Vagina (tissue), 2 donors: ENCODE measurements at places on chromosomes 7 and 10.

DNA sequence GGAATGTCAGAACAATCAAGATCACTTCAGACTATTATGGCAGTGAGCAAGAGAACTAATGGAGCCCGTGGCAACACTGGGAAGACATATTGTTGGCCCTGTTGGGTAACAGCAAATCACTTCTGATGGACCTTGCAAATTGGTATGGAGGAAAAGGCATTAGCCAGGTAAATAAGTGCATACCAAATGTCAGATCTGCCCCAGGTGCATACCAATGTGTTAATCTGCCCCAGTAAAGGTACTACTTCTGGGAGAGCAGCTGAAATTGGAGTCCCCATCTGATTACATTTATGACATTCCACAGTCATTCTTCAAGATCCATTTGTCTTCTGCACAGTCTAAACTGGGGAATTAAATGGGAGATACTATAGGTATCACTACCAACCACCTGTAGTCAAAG, 3.7 kb upstream of the SGMS1 start:
- DNase-seq, result no peak

- DNase-seq, result no peak
Observed at GRCh38 chr10:112526139-112526538, 79.1 kb downstream of the VTI1A start.

GRCh38 chr10:92732958-92733357, 43.2 kb downstream of the HHEX start:
- DNase-seq, result no peak

DNA sequence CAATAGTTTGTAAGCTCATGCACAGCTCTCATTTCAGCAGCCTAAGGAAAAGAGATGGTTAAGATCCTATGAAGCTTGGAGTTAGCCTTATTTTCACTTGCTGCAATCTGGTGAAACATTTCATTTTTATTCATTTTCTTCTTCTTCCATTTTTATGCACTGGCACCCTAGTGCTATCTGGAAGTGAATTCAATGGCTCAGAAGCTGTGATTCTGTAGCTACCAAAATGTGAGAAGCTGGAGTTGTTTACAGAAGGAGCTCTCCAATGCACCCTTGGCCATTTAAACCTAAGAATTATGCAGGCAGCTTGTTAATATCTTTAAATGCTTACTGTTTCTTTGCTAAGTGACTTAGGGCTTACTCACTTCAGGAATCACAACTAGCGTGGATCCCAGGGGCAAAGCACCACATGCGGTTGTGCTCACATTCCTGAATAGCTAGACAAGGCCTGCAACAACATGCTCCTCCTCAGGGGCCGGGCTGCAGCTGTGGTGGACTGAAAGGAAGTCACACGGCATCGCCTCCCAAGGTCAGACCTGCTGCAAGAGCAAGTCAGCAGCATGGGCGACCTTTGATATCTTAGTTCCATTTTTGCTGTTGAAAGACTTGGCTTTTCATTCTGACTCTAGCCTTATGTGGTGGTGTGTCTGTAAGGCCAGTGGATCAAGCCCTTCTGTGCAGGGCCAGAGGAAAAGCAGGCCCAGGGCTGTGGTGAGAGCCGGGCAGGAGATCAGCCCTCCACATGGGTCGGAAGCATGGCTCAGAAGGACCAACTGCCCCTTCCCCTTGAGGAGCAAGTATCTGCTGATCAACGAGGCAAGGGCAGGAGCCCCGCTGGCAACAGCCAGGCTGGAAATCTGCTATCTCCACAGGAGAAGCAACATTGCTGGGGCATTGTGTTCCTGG, 91.9 kb upstream of the MBL2 start:
- DNase-seq, result no peak
